Left lobe of liver (tissue), 2 donors: ENCODE measurements at places on chromosomes 3 and 15. TPM values are rescaled to one million over a fixed set of nuclear protein-coding genes. Genes with fewer than 3 reads are reported as not detected.

ARL13B gene
- 4.2 TPM for total RNA-seq

DNA sequence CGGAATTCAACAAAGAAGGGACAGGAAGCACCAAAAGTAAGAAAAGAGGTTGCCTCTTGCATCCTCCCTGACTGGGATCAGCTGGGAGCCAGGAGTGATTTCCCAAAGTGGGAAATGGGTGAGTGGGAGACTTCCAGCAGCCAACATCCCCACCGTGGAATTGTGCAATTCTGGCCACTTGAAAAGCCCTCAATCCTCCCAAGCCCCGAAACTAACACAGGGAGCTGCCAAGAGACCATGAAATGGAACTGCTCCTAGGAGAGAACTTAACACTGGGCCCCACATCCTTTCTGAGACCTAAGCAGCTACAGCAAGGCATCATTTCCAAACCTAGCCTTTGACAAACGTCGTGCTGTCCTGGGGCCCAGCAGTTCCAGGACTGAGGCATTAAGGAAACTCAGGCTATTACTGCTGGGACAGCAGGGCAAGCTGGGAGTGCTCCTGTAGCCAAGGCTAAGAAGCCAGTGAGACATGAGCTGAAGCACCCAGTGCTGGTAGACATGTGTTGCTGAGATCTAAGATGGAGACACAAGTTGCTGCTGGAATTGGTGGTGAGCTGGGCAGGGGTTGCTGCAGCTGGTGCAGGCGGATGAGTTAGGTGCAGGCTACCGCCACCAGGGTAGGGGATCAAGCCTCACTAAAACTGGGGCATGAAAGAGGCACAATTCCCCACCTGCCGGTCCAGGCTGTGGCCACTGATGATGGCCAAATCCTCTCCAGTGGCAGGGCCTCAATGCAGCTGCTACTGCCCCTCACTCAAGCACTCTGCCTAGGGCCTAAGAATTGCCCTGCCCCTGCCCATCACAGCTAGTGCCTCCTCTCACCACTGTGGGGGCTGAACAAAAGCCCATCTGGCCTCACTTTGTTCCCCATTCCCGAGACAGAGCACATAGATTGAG, 43.9 kb downstream of the ALDH1A2 start:
- DNase-seq = no peak

CAMK2N2 gene
- total RNA-seq = 0.43 TPM

LINGO1 gene
- 0.86 TPM for total RNA-seq

- DNase-seq = no peak
Observed at GRCh38 chr3:39208463-39209055, 16.2 kb upstream of the XIRP1 start.

NR2E3 gene
- 0.33 TPM for total RNA-seq

GRCh38 chr3:23931597-23931996, 13.5 kb upstream of the NR1D2 start:
- no peak for DNase-seq

DNA sequence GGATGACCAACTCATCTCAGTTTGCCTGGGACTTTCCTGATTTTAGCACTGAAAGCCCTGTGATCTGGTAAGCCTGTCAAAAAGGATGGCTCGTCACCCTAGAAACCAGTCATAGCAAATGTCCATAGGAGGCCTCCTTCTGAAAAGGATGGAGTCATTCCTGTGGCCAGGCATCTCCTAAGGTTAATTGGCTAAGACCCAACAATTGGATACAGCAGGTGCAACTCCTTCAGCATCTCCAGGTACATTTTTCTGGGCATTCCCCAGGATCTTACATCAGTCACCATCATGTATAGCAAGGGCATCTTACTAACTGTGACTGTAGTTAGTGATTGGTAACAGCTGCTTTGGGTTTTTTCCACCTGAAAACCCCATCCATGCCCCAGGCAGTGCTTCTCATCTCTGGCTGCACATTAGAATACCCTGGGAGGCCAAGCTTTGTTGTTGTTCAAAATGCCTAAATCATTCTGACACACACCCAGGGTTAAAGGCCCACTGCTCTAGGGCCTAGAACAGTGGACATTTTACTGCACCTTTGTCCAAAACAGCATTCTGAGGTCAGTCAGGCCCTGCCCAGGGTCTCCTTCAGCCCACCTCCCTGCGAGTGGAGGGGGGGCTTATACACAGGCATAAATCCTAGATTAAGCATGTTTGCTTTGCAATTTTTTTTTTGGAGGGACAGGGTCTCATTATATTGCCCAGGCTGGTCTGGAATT, 28.3 kb upstream of the GALNT15 start:
- no peak for DNase-seq

DNA sequence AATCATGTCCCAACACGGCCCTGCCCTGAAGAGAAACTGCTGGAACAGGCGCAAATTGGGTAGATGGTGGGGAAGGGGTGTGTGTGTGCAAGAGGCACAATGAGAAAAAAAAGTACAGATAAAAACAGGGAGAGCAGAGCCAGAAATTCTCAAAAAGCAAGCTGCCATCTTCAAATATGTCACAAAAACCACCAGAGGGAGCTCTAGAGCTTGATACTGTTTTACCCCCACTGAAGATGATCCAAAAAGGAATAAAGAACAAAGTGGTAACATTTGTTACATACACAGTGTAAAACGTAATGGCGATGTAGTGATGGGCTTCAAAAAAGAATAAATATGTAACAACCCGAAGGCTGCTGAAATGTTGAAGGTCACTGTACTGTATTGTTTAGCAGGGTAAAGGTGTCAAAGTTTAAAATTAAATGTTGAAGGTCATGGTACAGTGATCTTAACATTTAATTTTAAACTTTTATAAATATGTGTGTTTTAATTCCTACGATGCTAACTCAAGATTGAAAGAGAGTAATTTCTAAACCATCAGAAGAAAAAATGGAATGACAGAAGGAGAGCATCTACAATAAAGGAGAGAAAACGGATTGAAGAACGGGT, 6.0 kb downstream of the SNRPA1 start:
- no peak for DNase-seq

DNA sequence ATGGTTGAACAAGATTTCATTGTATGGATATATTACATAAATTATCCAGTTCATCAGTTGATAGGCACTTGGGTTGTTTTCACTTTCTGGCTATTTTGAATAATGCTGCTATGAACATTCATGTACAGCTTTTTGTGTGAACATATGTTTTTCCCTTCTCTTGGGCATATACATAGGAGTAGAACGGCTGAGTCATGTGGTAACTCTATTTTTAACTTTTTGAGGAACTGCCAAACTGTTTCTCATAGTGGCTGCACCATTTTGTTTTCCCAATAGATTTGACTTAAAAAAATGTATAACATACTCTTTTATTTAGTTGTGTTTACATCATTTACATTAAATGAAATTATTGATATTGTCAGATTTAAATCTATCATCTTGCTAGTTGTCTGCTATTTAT, 28.8 kb upstream of the RFX7 start:
- DNase-seq = no peak

RBP2 gene
- total RNA-seq = not detected

GRCh38 chr15:51884517-51885236, 55.2 kb downstream of the TMOD3 start:
- DNase-seq = no peak

RARB gene
- total RNA-seq = 2.2 TPM

RARRES1 gene
- total RNA-seq = 1.3 TPM

GRCh38 chr3:139937674-139938279, 2.8 kb downstream of the CLSTN2 start:
- no peak for DNase-seq

- no peak for DNase-seq
Observed at GRCh38 chr3:130341388-130341787, 4.1 kb upstream of the COL6A5 start.

GRCh38 chr3:19960696-19961095, 13.8 kb downstream of the RAB5A start:
- DNase-seq = no peak

- DNase-seq = no peak
Observed at GRCh38 chr3:140922634-140923033, 19.0 kb upstream of the SLC25A36 start.

GRCh38 chr3:192482391-192482790, 244.9 kb downstream of the FGF12 start:
- no peak for DNase-seq

- no peak for DNase-seq
Observed at GRCh38 chr3:4030624-4031023, 231.4 kb downstream of the LRRN1 start.

DNA sequence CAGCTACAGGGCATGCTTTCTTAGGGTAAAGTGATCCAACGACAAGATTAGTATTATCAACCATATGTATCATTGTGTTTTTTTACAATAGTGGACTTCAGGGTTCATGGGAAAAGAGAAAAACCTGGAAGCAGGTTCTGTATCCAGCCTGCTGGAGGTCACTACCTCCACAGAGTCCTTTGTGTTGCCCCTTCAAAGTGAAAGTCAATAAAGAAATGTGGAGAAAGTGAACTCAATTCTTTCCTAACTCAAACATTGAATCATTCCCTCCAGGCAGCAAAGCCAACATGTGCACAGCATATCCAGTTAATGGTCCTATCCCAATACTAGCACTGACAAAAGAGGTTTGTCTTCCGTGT, 45.4 kb downstream of the FGF7 start:
- no peak for DNase-seq

FGF7 gene
- total RNA-seq = 0.30 TPM

DNA sequence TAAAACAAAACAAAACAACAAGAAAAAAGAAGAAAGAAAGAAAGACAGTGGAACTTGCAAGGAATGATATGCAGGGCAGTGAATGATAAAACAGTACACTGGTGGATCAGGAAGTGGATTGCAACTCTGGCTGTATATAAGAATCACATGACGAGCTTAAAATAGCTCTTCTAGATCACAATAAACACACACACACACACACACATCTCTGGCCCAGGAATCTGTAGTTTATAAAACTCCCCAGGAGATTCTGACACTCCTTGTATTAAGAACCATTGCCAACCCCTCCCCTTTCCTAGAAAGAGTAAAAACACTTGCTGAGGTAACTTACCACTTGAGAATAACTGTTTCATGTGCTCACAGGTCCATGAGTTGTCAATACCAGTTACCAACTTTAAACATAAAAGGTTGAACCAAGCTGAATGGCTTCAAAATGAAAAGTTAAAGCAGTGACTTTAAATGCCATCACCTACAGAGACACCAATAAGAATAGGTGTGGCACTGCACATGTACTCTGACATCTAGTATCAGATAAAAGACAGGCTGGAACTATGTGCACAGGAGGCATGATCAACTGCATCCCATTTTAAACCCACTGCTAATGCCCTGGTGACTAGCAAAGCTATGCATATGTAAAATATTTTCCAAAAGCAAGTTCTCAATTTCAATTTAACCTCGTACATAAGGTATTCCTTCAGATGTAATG, 3.9 kb downstream of the CPOX start:
- DNase-seq = no peak

- DNase-seq = no peak
Observed at GRCh38 chr3:164673738-164674137, 404.6 kb downstream of the SI start.

CSTA gene
- 8.8 TPM for total RNA-seq

GRCh38 chr15:81301385-81301784, 22.6 kb downstream of the STARD5 start:
- DNase-seq = no peak

GRCh38 chr3:22606938-22607337, 596.2 kb upstream of the UBE2E2 start:
- DNase-seq = no peak

RTP3 gene
- 28.6 TPM for total RNA-seq

PTX3 gene
- 0.23 TPM for total RNA-seq

DNA sequence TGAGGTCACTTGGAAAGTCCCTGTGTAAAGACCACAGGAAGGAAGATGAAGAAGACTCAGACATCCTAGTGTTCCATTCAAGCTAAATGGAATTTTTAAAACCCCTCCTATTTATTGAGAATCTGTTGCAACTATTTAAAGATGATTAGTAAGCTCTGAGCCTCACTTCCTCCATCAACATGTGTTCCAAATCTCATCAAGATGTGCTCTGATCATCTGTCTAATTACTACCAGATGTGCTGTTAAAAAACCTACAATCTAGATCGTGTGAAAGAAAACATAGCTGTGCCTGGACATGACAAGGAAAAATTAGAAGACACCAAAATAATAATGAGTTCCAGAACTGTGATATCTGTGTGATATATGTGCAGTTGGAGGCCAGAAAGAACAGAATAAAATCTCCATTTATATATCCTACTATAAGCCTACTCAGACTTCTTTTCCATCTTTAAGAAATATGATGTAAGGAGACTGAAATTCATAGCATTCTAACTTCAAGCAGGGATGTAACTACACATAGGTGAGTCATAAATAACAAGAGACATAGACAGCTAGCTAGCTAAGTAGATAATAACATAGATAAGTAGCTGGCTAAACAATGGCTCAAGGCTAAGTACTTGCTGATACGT, 7.8 kb downstream of the XPC start:
- no peak for DNase-seq

GRCh38 chr3:146827836-146828235, 222.7 kb upstream of the PLSCR5 start:
- no peak for DNase-seq

DNA sequence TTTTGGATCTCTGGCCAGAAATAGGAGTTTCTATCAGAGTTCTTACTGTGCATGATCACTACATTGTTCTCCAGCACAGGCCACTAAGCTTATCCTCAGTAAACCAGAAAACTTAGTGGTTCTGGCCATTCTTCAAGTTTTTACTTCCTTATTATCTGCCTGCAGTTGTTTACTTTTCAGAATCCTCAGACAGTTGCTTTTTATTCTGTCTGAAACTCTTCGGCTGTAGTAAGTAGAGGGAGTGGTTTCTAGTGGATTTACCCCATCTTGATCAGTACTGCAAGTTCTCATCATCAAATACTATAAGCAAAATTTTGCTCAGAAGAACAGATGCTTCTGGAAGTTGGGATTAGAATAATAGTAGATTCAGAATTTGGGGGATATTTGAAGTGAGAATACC, 193.0 kb upstream of the RARB start:
- no peak for DNase-seq

CHL1 gene
- total RNA-seq = 0.45 TPM

DNA sequence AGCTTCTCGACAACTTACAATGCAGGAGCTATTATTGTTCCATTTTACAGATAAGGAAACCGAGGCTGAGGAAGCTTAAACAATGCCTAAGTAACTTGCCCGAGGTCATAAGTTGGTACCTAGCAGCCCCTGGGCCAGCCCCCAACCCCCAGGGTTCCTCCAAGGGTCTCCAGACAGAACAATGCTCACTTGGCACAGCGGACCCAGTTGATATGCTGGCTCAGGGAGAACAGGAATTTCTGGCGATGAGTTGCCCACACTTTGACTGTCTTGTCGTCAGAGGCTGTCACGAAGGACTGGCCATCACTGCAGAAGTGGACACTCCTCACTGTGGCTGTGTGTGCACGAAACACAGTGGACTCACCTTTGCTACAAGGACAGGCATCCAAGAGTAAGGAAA, 5.2 kb downstream of the POC1A start:
- no peak for DNase-seq

GRCh38 chr15:51137024-51137423, 42.3 kb upstream of the TNFAIP8L3 start:
- no peak for DNase-seq

FBXO40 gene
- total RNA-seq = 0.03 TPM
